ENCODE measurements at places on chromosomes 4 and X.

GRCh38 chrX:78886550-78886949 lies 58.6 kb upstream of the P2RY10 start:
- DNase-seq: no peak

- DNase-seq: no peak
Measured at GRCh38 chr4:138992676-138993075, 22.9 kb upstream of the NOCT start.

DNA sequence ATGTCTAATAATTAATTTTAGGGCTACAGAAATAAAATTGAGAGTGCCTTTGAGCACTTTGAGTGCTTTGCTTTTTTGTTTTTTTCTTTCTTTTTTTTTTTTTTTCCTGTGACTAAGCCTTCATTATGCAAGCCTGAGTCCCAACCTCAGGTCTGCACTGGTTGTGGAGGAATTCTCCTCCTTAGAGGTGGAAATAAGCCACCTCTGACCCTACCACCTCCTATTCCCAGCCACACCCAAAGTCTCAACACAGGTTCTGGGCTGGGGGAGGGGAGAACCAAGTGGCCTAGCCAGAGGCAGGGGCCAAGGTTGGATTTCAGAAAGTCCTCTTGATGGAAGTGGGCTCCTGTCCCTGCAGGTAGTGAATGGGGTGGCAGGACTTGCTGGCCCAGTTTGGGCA lies 180.2 kb downstream of the ARAP2 start:
- no peak for DNase-seq

DNA sequence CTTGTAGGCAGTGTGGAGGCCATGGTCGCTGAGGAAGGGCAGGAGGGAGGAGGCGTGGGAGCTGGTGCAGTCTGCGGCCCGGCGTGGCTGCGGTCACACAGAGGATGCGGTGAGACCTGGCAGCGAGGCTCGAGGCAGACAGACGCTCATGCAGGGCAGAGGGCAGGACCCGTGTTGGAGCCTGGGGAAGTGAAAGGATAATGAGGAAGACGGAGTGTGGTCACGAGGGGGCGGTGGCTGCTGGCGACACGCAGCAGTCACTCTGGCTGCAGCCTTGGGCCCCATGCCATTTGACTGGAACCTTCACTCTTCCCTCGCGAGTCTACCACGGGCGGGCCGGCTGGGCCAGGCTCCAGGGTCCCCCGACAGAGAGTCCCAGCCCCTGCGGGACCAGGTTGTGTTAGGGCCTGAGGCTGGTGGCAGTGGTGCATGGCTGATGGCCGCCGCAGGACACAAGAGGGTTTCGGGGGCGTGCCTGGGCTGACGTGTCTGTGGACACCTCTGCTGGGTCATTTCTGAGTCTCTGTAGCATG lies 68.8 kb upstream of the HGFAC start:
- DNase-seq: no peak

GRCh38 chr4:15913631-15913970 lies 24.9 kb downstream of the FGFBP1 start:
- no peak for DNase-seq

- DNase-seq: no peak
Measured at GRCh38 chrX:141405486-141405852, 163.2 kb upstream of the SPANXC start.

DNA sequence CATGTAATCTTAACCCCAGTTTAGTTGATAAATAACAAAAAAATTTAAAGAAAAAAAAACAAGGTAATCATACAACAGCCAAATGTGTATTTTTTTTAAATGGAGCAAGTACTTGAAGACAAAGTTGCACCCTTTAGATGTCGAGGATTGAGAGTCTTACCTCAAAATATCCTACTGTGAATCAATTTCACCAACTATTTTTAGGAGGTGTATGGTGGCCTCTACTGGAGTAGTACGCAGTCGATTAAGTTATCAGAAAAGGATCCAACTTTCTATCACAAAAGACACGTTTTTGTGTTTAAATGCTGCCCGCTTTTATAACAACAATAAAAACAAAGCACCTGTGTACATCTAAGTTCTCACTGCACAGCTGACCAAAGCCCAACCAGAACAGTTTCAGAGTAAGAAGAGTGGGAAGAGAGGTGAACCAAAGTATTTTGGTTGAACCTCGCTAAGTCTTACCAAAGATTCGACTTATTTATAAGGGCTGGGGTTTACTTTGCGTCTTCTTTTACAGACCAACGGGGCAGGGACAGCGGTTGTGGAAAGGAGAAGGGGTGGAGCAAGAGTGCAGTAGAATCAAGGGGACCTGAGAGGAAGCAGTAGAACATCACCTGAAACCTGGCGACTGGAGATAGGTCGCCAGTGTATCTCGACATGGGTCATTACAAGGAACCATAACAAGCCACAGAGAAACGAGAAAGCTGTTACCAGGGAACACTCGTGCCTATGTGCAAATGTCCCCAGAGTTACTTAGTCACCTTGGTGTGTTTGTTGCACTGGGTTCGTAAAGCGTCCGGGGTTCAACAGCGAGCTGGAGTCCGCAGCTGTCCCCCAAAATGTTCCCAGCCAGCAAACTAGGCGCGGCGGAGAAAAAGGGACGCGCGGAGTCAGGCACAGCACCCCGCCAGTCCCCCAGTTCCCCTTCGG lies 1.1 kb downstream of the RPS6KA6 start:
- DNase-seq: no peak

GRCh38 chr4:166846939-166847338 lies 387.4 kb downstream of the SPOCK3 start:
- DNase-seq: no peak

DNA sequence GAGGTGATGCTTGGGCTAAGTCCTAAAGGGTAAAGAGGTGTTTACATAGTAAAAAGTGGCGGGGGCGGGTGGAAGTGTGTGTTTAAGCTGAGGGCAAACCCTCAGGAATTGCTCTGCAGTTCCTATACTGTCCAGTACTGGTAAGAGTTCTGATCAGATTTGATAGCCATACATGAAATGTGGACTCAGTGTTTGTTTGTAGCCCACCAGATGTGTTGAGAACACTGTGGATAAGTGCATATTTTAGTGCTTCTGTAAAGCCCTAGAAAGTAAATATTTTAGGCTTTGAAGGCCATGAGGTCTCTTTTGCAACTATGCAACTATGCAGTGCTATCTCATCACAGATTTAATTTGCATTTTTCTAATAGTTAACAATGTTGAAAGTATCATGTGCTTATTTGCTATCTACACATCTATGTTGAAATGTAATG lies 80.7 kb upstream of the EOLA2 start:
- no peak for DNase-seq

DNA sequence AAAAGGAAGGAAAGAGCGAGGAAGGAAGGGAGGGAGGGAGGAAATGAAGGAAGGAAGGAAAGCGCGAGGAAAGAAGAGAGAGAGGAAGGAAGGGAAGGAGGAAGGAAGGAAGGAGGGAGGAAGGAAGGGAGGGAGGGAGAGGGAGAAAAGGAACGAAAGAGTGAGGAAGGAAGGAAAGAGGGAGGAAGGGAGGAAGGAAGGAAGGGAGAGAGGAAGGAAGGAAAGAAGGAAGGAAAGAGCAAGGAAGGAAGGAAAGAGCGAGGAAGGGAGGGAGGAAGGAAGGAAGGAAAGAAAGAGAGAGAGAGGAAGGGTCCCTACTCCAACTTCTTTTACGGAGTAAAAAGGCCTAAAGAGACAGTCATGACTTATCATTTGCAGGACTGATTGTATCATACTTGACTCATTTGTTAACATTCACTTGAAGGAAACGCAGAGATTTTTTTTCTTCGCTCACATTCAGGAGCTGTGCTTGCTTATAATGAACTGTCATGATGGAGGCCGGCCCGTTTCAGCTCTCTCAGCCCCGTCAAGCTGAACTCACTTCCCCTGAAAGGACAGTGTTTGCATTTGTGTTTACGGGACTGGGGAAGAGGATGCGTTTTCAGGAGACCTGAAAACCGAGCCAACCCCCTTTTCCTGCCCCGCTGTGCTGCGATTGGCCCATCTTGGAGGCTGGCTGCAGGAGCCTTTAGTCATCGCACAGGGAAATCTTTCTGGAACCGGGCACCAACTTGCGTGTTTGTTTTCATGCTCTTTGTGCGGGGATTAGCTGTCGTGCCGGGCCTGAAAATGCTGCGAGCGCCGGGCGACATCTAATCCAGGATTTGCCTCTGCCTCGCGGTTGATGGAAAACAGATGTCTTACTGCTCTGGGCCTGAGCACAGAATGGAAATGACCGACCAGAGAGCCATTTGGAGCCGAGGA lies 17.8 kb downstream of the TRIM2 start:
- DNase-seq: peak; percentile 26

DNA sequence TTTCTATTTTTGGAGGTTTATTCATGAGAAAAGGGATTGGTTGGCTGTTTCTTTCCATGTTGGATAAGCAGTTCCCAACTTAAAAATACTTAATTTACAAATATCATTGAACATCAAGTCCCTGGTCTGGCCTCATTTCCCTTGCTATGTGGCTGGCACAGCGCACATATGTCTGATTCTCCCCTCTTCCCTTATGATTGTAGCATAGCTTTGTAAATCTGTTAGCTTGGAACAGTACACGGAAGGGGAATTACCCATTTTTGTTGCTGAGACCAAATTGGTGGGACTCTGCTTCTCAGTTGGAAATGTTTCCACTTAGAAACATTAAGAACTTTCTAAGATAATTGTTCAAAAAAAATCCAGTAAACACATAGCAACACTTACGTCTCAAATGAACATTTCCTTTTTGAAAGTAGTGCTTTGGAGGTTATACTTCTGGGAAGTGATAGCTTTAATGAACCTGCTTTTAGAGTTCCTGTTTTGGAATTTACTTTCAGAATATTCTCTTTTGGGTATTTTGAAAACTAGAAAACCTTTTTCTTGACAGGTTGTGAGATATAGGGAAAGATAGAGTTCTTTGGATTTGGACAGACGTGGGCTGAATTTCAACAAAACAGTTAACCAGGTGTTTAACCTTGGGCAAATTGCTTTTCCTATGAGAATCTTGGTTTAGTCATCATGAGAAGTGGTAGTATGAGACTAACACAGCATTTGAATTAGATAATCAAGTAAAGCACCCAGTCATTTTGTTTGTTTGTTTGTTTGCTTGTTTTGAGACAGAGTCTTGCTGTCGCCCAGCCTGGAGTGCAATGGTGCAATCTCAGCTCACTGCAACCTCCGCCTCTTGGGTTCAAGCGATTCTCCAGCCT lies 47.3 kb downstream of the STIM2 start:
- no peak for DNase-seq

DNA sequence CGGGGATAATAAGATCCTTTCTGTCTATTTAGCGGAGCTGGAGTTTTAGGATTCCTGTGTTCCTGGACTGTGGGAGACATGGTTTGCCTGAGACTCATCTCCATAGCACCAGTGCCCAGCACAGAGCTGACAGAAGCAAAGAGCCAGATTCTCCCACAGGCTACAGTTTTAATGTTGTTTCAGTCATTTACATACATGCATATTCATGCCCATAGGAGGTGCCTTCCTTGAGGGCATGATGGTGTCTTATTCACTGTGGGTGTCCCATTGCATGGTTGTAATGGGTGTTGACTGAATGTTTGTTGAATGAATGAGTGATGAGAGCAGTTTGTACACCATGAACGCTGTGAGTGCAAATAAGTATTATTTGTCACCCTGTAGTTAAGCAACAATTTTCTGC lies 260.6 kb downstream of the EVC2 start:
- DNase-seq: no peak

DNA sequence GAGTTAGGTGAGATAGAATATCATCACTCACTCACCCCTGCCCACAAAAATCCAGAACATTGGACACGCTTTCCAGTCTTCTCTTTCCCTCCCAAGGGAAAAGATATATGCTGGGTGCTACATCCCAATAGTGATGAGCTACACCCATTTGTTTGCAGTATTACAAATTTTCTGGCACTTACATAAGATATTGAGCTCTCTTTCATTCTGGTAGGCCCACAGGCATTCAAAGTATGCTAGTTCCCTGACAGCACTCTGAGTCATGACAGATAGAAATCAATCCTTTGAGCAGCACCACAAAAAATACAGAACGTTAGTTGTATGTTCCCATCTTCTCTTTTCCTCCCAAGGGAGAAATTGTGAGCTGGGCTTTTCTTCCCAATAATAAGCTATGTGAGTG lies 477.6 kb upstream of the GRID2 start:
- DNase-seq: no peak

DNA sequence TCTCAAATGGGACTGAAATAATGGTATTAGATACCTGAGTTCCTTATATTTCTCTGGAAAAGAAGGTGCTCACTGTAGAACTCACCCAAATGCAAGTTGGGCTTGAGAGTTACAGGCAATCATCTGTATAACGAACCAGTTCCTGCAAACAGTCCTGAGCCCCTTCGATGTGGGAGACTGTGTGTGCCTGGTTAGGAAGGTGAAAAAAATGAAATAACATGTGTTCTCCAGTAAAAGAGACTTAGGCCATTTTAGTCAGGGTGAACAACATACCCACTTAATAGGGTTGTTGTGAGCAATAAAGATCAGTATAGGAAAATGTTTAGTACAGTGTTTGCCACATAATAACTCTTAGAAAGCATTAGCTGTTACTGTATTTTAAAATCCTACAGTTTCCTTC lies 23.4 kb downstream of the STIM2 start:
- DNase-seq: no peak

DNA sequence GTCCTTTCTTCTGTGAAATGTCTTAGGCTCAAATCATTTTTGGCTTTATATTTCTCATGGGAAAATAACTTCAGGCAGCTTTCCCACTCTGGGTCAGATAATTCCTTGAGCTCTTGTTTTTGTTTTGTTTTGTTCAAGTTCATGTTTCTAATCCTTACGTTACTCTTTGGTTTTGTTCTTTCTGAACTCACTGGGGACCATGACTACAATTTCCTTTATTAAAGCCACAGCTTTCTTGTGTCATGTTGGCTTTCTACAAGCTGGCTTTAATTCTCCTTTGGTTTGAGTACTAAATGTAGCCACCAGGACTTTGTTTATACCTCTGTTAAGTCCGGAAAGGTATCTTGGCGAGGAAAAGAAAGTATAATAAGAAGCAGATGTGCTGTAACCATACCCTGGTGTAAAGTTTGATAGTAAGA lies 30.8 kb upstream of the ANXA3 start:
- DNase-seq: no peak

DNA sequence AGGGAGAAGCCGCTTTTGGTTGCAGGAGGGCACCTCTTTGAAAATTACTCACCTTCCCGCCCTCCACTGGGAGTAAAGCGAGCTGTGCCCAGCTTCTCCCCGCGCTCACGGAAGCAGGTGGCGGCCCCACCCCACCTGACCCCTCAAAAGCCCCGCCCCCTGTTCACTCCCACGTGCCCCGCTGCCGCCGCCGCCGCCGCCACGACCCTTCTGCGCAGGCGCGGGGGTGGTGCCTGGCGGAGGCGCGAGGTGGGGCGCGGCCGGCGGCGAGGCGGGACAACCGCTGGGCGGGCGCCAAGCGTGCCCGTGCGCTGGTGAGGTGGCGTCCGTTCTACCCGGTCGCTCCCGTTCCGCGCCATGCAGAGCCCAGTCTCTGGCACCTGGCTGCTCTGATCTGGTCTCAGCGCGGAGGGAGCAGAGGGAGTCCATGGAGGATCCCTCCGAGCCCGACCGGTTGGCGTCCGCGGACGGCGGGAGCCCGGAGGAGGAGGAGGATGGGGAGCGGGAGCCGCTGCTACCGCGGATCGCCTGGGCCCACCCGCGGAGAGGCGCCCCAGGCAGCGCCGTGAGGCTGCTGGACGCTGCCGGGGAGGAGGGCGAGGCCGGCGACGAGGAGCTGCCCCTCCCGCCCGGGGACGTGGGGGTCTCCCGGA lies at the start of gene PI4K2B:
PI4K2B (plus strand) TSS at position 297 of the 653 bp plus-strand sequence; CDS start at position 428, 131 bp downstream.
- DNase-seq: peak; percentile 93

All from stimulated activated CD4-positive, alpha-beta T cell treated with anti-CD3 and anti-CD28 coated beads, Interleukin-4, amount 100 ng/mL, for 24 hours (primary cell).